ENCODE measurements at places on chromosomes 16 and 17.

GRCh38 chr16:71526111-71526631 lies at the start of gene CHST4:
TSS of gene CHST4 (plus strand) at chr16:71526426. CDS start at chr16:71536678, 10,252 bp downstream.
- no peak for DNase-seq

DNA sequence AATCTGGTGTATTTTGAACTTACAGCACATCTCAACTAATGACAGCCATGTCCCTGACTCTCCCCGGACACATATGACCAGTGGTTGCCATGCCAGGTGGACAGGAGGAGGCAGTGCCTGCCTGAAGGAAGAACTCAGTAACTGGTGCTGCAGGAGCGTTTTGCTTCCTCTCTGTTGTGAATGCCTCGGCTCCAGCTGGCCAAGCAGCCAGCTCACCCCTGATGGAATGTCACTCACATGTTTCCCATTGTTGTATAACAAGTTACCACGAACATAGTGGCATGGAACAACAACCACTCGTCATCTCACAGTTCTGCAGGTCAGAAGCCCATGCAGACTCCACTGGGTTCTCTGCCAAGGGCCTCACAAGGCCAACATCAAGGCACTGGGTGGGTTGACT lies 20.1 kb upstream of the IRF8 start:
- DNase-seq = no peak

GRCh38 chr17:44197980-44198720 lies 1.5 kb downstream of the ATXN7L3 start:
- no peak for DNase-seq

DNA sequence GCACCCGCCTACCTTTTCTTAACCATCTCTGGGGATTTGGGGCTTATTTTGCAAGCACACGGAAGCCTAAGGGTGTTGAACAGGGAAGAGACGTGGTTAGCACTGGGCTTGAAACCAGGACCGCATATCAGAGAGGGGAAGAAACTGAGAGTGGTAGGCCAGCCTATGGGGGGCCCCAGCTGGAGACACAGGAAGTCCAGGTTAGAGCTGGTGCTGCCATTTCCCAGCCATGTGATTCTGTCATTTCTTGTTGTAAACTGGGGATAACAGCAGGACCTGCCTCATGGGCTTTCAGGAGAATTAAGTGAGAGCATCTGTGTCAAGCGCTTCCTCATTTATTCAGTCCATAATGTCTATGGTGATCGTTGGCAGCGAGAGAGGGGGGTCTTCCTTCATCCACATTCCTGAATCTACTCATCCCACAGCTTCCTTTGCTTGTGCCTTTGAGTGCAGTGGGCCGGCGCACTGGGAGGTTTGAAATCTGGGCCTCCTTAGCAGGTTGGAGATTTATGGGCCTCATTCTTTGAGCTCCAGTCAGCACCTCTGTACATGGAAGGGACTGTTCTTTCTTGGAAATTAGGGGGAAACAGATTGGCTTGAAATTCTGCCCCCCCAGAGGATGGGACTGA lies 20.1 kb downstream of the NKD1 start:
- DNase-seq = no peak

DNA sequence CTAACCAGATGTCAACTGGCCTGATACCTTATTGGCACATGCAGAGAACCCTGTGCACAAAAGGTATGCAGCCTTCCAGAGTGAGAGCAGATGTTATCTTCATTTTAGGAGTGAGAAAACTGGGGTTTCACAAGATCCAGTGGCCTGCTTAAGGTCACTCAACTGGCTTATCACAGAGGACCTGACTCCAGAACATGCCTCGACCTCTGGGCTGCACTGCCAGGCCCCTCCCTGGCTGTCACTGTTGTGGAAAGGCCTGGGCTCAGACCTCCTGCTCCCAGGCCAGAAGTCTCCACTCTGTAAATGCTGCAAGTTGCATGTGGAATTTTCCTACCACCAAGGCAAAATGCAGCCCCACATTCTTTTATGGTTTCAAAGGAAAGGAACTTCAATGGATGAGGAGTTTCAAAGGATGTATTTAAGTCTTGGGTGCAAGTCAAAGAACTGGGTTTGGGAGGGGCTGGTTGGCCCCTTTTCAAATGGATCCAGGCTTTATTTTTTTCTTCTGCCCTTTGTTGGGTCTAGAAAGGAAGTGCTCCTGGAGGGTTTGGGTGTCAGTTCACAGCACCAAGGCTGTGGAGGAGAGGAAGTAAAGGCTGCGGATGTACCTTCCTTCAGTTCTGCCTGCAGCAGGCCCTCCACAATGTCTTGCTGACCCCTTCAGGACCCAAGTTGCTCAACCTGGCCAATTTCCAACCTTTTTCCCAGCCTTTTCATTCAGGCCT lies 30.4 kb upstream of the SMPD3 start:
- no peak for DNase-seq

GRCh38 chr17:57085448-57086068 lies 512 bp downstream of the AKAP1 start:
- DNase-seq = peak; percentile 66

GRCh38 chr17:17987901-17988300 lies 15.2 kb downstream of the DRC3 start:
- DNase-seq = no peak

- peak; percentile 96 for DNase-seq
Measured at GRCh38 chr17:79810130-79811010, 13.5 kb upstream of the CBX8 start.

DNA sequence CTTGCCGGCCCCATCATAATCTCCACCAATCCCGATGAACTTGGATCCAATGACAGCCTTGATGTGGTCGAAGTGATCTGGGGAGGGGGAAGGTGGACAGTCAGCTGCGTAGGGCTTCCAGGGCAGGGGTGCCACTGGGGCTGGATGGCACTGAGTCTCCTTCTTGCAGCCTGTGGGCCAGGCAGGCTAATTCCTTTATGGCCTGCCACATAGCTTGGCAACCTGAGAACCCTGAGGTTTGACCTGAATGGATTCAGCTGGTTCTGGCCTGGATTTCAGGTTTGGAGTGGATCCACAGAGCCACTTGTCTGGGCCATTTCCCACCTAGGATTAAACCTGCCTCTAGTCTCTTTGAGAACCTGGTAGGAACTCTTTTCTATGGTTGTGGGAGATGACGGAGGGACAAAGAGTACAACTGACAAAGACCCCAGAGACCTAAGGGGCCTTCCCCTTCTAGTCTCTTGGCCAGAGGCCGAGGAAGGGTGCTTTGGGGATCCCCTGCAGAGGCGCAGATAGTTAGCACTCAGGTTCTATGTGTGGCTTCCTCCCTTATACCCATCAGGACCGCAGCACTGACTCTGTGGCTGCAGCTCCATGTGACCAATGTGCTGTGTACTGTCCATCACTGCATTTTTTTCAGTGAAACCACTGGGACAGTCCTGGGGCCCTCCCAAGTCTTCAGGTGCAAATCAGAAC lies 9.2 kb upstream of the DPEP3 start:
- DNase-seq = no peak

DNA sequence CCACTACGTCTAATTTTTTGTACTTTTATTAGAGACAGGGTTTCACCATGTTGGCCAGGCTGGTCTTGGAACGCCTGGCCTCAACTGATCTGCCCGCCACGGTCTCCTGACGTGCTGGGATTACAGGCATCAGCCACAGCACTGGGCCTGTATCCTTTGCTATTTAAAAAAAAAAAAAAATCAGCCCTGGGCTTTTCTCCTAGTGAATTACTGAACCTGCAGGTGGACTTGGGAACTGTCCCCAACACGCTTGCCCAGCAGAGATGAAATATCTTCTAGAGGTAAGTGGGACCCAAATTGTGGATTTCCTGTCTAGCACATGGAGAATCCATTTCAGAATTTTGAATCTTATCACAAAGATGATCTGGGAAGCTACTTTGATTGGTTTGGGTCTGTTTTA lies 14.8 kb downstream of the CNOT1 start:
- no peak for DNase-seq

DNA sequence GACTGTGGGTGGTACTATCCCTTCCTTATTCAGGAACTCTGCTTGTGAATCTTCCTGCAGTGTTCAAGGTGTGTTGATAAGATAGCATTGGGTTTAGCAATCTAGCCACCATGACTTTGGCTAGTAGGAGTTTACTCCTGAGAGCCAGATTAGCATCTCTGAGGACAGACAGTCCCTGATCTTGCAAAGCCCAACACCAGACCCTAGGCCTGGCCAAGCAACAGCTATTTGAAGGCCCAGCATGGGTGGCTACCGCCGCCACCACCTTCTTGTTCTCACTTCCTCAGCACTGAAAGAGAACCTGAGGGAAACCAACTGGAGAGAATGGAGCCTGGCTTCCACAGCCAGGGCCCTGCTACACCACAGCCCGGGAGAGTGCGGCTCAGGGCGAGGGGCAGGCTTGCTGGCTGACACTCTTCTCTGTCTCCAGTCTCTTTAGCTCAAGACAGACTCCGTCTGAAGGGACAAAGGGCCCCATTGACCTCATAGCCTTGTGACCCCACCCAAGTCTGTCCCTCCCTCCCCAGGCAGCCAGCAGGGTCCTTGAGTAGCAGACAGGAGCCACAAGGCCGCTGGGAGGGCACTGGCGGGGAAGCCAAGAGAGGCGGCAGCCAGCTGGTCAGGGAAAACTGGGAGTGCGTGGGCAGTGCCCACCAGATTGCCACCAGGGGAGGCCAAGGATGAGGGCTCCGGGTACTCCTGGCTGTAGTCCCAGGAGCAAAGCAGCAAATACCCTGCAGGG lies 10.9 kb upstream of the ARHGAP23 start:
- DNase-seq = peak; percentile 72

DNA sequence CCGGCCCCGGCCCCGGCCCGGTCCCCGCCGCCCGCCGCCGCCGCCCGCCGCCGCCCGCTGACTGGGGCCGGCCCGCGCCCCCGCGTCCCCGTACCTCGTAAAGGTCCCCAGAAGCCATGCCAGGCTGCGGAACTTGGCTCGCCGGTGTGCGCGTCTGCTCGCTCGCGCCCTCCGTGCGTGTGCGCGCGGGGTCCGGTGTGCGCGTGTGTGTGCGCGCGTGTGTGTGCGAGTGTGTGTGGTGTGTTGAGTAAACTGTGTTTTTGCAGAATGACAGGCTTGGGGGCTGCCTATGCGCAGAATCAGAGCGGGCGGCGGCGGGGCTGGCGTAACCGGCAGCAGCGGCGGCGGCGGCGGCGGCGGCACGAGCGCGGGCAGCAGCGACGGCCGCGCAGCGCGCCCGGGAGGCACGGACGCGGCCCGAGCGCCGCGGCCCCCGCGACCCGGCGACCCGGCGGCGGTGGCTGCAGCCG lies 307 bp downstream of the CDYL2 start:
- DNase-seq = peak; percentile 20

DNA sequence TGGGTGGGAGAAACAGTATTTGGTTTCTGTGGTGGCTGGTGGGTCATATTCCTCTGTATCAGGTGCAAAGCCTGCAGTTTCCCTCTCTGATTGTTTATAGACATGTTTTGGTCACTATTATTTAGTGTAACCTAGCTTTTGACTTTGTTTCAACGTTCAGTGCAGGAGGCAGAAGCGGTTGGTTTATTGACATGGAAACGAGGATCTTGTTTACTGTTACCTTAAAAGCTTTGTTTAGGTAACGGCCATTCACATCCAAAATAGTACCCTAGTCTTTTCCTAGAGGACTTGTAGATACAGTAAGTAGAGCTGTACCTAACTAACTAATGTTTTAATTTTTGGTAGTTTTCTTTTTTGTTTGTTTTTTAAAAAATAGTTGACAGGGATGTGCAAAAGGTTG lies 3.5 kb downstream of the MSI2 start:
- no peak for DNase-seq

GRCh38 chr17:81310949-81311550 lies 15.9 kb upstream of the SLC38A10 start:
- DNase-seq = no peak

DNA sequence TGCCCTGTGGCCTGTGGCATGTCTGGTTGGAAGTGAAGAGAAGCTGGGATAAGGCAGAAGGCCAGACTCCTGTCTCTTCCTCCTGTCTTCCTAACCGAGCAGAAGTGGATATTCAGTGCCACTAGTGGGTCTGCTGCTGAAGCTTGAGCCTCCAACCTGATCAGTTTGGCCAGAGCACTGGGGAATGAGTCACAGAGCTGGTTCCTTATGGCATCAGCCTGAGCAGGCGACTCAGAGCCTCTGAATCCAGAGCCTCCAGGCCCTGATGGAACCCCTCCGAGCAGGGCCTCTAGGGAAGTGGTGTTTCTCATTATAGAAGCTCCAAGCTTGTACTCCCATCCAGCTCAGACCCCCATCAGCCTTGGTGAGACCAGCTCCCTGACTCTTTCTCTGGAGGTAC lies 2.0 kb downstream of the WSCD1 start:
- DNase-seq = no peak

DNA sequence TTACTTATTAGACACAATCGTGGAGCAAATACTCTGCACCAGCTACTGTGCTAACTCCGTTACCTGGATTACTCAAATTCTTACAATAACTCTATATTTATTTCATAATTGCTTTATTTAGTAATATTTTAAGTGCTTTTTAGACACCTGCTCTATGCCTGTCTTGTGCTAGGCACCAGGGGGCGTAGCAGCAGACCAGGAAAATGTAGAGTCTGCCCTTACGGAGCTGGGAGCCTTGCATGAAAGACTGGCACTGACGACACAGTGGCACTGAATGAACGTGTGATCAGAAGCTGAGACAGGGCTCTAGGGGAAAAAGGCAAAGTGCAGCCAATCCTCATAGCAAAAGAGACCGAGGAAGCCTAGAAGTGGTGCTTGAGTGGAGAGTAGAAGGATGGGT lies 486.5 kb downstream of the CDH13 start:
- DNase-seq = no peak

- DNase-seq = no peak
Measured at GRCh38 chr16:81447383-81448101, 2.9 kb downstream of the CMIP start.

DNA sequence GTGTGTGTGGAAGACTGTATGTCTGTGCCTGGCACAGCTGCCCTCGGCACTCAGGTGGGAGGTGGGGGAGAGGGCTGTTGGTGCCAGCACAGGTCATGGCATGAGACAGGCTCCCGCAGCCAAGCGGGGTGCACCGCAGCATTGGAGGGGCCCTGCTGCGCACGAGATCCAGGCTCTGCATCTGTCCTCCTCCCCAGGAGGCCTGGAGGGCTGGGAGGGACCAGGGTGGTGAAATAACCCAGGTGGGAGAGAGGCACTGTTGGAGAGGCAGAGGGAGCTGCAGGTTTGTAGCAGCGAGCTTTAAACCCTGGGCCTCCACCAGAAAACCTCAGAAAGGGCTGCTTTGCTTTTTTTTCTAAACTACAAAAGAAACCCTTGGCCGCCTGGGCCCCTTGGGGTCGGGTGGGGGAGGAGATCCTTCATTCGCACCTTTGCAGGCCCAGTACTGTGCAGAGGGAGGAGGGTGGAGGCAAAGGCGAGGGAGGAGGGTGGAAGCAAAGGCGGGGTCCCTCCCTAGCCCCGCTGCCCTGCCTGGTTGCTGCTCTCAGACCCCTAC lies 241.7 kb downstream of the SEC14L1 start:
- DNase-seq = no peak

GRCh38 chr17:57294629-57295501 lies 38.5 kb downstream of the MSI2 start:
- no peak for DNase-seq

GRCh38 chr16:66503030-66503429 lies 46.9 kb downstream of the TK2 start:
- no peak for DNase-seq
